ENCODE measurements at places on chromosomes 1 and 21.

DNA sequence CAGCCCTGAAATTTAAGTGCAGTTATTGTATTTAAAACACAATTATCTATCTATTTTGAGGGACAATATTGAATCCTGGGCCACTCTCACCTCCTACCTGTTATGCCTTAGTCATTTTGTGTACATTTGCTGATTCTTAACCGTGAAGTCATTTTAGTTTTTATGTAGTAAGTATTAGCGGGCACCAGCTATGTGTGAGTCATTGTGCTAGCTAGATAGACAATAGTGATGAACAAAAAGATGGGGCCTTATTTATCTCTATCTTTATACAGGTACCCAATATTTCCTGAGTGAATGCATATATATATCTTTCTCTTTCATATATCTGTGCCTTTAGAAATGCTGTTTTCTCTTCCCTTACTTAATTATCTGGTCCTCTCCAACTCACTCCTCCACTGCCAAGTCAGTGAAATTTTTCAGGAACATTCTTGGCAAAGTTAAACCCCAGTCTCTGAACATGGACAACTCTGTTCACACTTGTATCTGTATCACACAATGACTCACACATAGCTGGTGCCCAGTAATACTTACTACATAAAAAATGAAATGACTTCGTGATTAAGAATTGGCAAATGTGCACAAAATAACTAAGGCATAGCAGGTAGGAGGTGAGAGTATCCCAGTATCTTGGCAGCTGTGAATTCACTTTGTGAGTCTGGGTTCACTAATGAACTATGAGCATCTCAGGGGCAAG is 166.0 kb upstream of the C8B start:
- DNase-seq, result no peak

GRCh38 chr21:38917043-38917774 is 111.5 kb downstream of the ETS2 start:
- no peak for DNase-seq

GRCh38 chr1:106836708-106837107 is 219.8 kb upstream of the PRMT6 start:
- DNase-seq, result no peak

- no peak for DNase-seq
Observed at GRCh38 chr1:177744906-177745305, 225.0 kb downstream of the SEC16B start.
